ENCODE measurements at places on chromosomes 3 and 15. TPM values are rescaled to one million over a fixed set of nuclear protein-coding genes. Genes with fewer than 3 reads are reported as not detected.

Gene EPHB3
- total RNA-seq, result 5.1 TPM

Gene POLQ
- 0.28 TPM for total RNA-seq

Gene PPCDC
- total RNA-seq, result 10.6 TPM

Gene KNG1
- total RNA-seq, result not detected

Gene C3orf85
- total RNA-seq, result not detected

Gene C3orf22
- not detected for total RNA-seq

Gene KCNAB1
- 3.2 TPM for total RNA-seq

Gene GCHFR
- 9.7 TPM for total RNA-seq

Gene KLHL18
- 12.9 TPM for total RNA-seq

Gene HEG1
- total RNA-seq, result 202 TPM

Gene AZI2
- 49.2 TPM for total RNA-seq

Gene RBP2
- not detected for total RNA-seq

Gene SLC28A1
- total RNA-seq, result 0.12 TPM

Gene TMEM212
- not detected for total RNA-seq

Gene PP2D1
- total RNA-seq, result not detected

Gene AHSG
- total RNA-seq, result not detected

Gene CP
- 6.8 TPM for total RNA-seq

Gene KBTBD12
- total RNA-seq, result 1.5 TPM

Gene TMEM40
- total RNA-seq, result 1.8 TPM

Gene PARL
- total RNA-seq, result 34.1 TPM

Gene SETD5
- 49.4 TPM for total RNA-seq

Gene SKOR1
- 0.12 TPM for total RNA-seq

Gene CALML4
- total RNA-seq, result 0.52 TPM

Gene SEMA7A
- total RNA-seq, result 2.9 TPM

Gene FHIT
- 11.0 TPM for total RNA-seq

Gene ZIC1
- total RNA-seq, result 0.04 TPM

Gene CFAP100
- total RNA-seq, result not detected

Gene CILP
- total RNA-seq, result 32.0 TPM

Gene FANCD2OS
- not detected for total RNA-seq

Gene PCOLCE2
- total RNA-seq, result 79.1 TPM

Measured in right atrium auricular region (tissue), 2 donors.